ENCODE measurements at places on chromosomes 12 and 14. TPM values are rescaled to one million over a fixed set of nuclear protein-coding genes. Genes with fewer than 3 reads are reported as not detected.

DNA sequence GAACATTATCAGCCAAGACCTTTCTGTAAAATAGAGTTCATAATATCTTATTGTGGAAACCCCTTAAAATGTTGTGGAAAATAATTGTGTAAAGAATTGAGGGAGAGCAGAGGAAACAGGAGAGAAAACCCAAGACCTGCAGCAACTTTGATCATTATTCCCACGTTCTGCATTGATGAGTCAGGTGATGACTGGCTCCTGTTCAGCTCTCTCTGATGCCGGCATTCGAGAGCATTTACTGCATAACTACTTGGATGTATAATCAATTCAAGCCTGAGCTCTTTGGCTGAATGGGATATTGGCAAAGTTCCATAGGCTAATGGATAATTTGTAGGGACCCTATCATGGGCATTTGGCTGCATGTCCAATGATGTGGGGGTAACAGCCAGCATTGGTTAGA, 176.3 kb upstream of the ARID2 start:
- DNase-seq: peak; percentile 2

DNA sequence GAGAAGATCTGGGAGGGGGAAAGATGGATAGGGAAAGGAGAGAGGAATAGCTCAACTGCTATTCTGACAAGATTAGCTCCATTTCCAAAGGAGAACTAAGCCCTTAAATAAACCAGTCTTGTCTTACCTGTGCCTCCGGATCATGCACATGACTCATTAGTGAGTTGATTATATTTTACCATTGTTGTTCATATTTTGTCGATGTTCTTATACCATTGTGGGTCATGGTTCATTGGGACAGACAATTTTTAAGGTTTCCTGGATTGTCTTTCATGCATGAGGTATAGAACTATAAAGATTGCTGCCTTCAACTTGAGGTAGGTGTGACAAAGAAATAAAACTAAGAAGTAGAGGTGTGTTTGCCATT, 243.0 kb upstream of the ATP2B1 start:
- peak; percentile 61 for DNase-seq

GRCh38 chr12:2009623-2010022, 5.4 kb upstream of the DCP1B start:
- DNase-seq: no peak

GRCh38 chr14:74695406-74695805, 17.5 kb downstream of the AREL1 start:
- no peak for DNase-seq

Gene SERPINA6
- total RNA-seq: not detected

DNA sequence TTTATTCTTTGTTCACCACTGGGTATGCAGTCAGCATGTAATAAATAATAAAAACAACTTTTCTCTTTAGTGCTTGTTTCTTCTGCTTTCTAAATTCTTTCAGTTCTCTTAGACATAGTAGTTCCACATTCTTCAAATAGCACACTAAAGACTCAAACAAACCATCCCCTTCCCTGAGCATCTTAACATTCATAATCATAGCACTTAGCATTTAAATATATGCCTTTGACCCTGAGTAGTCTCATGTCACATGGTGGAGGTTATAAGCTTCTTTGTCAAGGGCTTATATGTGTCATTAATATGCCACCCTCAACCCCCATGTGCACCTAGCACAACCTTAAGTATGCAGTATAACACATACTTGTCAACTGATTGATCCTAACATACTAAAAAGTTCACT, 212.7 kb downstream of the PHLDA1 start:
- DNase-seq: no peak

DNA sequence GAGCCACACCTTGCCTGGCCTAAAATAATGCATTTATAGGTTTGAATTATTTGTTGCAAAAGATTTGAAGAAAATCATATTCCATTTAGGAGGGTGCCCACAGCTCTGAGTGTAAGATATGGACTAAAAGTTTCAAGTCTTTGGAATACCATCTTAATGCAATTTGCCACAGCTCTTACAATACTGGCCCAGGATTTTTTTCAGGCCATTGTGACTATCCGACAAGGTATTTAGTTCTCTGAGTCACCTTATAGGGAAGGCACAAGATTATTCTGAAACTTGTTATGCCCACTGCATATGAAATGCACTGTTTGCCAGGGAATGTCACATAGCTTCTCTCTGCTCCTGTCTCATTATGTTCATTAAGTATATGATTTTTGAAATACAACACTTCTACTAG, 29.6 kb upstream of the SLC6A13 start:
- peak; percentile 12 for DNase-seq

Gene CLEC7A
- not detected for total RNA-seq

DNA sequence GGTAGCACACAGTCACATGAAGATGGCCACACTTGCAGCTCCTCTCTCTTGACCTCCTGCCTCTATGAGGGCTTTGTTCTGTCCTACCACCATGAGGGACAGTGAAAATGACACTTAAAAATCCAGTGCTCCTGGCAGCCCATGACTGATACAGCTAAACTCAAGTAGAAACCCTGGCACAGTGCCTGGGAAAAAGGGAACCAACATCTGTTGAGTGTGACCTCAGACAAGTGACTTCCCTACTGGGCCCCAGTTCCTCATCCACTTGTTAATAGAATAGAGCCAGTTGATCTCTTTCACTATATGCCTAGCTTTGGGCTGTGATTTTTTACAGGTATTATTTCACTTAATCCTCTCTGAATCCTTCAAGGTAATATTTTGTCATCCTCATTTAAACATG, 4.8 kb downstream of the GUCY2C start:
- DNase-seq: no peak

- DNase-seq: peak; percentile 29
Observed at GRCh38 chr14:71362920-71363584, 455.8 kb downstream of the PCNX1 start.

Gene CDH24
- total RNA-seq: 5.5 TPM

- DNase-seq: peak; percentile 26
Observed at GRCh38 chr12:52615208-52615868, 3.0 kb downstream of the KRT73 start.

Gene FOXA1
- 0.33 TPM for total RNA-seq

Gene SOAT2
- not detected for total RNA-seq

GRCh38 chr12:22881878-22882385, 257.0 kb downstream of the ETNK1 start:
- DNase-seq: no peak

Gene GPRC5D
- total RNA-seq: not detected

DNA sequence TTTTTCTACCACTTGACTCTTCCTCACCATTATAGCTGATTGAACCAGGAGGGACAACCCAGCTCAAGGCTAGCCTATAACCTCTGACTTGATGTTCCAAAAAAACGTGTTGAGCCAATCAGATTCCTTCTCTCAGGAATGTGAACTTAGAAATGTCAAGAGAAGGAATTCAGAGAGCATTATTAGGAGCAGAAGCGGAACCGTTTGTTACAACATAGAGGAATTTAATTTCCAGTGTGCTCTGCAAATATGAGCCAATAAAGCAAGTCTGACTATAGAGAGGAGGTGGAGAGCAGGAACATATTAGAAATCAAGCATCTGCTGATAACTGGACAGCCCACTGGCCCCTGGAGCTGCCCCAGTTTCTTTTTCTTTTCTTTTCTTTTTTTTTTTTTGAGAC, 15.3 kb upstream of the PELI2 start:
- DNase-seq: no peak

DNA sequence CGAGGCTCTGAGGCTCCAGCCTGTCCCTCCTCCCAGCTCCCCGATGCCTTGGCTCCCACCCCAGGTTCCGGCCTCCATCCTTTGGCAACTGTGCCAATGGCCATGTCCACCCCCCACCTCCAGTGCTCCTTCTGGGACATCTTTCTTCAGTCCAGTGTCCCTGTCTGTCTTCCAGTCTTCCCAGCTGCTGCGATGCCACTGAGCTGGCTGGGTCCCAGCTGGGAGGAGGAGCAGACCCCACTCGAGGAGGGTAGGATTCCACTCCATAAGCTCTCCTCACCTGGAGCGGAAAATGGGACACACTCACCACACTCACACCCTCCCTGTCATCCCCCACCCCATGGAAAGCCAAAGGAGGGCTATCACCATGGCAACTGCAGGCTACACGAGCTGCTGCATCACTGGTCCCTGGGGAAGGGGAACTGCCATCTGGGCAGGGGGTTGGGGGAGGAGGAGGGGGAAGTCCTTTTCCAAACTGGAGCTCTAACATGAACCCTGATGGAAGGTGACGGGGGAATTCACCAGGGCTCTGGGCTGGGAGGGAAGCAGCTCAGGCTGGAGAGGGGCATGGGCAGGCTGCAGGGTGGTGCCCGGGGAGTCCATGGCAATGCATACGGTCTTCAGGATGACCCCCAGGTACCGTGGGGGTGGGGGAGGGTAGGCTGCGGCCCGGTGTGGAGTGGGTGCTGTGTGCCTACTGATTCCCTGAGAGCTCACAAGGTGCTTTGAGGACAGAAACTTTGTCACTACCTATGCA, 94.3 kb downstream of the LRRC74A start:
- no peak for DNase-seq

- no peak for DNase-seq
Observed at GRCh38 chr14:96168581-96168980, 36.1 kb upstream of the BDKRB2 start.

Gene EPYC
- not detected for total RNA-seq

Gene ADGRD1
- total RNA-seq: not detected

DNA sequence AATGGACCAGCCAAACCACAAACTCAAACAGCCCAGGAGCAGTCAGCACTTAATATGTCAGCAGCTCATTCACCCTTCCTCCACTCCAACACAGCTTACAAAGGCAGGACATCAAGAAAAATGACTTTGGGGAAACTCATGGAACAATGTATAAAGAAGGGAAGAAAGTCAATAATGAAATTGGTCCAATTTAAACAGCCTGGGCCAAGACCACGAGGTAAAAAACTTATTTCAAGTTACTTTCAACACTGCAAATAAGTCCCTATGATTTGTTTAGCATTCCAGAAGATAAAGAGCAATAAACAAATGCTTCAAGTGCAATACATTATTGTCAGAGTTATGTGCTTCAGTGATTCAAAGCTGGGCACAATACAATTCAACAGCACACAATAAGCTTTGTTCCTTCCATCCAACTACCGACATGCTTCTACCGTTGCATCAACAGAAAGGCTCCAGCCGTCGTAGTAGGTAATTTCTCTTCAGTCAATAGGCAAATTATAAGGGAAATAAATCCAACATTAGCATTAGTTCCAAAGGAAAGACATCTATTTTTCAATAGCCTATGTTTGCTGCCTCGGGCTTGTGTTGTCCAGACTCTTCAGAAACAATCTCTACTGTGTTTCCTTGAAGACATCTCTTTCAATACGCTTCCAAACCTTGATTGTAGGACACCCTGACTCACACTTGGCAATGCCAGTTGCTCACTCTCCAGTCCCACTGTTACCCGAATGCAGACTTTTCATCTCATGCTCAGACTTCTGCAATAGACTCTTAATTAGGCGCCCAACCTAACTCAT, 225.7 kb downstream of the NUAK1 start:
- DNase-seq: no peak

Gene ALX1
- total RNA-seq: not detected

Gene KRT77
- total RNA-seq: under 0.01 TPM

GRCh38 chr14:55430024-55430690, 10.3 kb downstream of the TBPL2 start:
- peak; percentile 87 for DNase-seq

DNA sequence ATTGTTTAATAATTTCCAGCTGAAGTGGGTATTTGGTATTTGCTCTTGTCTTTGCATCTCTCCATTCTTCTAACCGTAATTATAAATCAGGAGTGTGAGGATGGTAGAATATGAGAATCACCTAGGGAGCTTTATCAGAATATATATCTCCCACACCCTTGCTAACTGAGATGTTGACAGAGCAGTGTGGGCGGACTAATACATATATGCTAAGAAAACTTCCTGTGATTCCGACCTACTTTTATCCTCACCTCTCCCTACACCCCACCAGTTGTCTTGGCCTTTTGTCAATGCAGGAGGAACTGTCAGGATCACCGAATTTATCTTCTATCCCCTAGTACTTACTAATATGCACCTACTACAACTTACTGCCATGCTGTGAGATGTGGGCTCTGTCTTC, 14.7 kb upstream of the GNPNAT1 start:
- no peak for DNase-seq

DNA sequence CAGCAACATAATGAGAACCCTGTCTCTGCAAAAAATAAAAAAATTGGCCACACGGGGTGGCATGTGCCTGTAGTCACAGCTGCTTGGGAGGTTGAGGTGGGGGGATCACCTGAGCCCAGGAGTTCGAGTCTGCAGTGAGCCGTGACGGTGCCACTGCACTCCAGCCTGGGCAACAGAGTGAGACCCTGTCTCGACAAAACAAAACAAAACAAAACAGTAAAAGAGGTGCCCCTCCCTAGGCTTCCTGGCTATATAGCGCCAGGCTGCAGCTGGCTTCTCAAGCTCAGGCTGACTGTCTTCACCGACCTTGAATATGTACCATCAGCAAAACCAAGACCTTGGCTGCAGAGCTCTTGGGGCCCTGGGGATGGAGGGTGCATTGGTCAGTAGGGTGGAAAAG, 29.4 kb downstream of the TSPAN9 start:
- no peak for DNase-seq

DNA sequence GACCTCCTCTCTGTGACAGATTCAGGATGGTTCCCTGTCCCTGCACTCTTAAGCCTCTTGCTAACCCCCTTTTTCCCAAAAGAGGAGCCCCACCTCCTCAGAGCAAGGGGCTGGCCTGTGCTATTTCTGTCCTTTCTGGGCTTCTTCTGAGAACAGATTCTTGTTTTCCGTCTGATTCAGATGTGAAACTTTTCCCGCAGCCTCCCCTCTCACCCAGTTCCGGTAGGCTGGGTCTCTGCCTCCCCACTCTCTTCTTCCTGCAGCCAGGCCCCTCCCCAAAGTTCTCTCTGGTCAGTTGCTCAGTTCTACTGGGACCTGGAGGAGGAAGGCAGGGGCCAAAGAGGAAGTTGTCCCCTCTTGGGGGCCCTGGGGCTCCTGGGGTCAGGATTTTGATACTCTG, 11.8 kb downstream of the PDE1B start:
- DNase-seq: no peak

DNA sequence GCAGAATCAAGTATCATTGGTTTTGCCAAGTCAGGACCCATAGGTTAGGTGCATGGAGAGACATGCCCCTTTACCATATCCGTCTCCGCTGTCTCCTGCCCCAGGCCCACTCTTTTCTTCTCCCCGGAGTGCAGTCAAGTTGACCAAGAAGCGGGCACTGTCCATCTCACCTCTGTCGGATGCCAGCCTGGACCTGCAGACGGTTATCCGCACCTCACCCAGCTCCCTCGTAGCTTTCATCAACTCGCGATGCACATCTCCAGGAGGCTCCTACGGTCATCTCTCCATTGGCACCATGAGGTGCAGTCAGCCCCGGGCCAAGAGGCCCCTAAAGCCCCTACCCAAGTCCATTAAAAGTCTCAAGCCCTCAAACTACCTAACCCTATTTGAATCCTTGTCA, 5.0 kb downstream of the GLI1 start:
- DNase-seq: no peak
